ENCODE measurements at places on chromosomes 3 and 15. TPM values are rescaled to one million over a fixed set of nuclear protein-coding genes. Genes with fewer than 3 reads are reported as not detected.

Gene IFT57
- 53.4 TPM for total RNA-seq

Gene ADAM10
- total RNA-seq = 116 TPM

Gene SLC9C1
- 0.55 TPM for total RNA-seq

Gene RPL22L1
- 89.7 TPM for total RNA-seq

Gene CPNE9
- total RNA-seq = 1.3 TPM

Gene GOLGA8M
- total RNA-seq = 0.82 TPM

Gene TLR9
- not detected for total RNA-seq

Gene PCYT1A
- total RNA-seq = 30.2 TPM

Gene SLC28A1
- total RNA-seq = not detected

Gene CAMK1
- 22.5 TPM for total RNA-seq

Gene IL17RE
- 1.7 TPM for total RNA-seq
